Neural crest cell (in vitro differentiated cells): ENCODE measurements at places on chromosomes 5 and 9. TPM values are rescaled to one million over a fixed set of nuclear protein-coding genes. Genes with fewer than 3 reads are reported as not detected.

Gene HAVCR1
- total RNA-seq = not detected in 2 replicates

DNA sequence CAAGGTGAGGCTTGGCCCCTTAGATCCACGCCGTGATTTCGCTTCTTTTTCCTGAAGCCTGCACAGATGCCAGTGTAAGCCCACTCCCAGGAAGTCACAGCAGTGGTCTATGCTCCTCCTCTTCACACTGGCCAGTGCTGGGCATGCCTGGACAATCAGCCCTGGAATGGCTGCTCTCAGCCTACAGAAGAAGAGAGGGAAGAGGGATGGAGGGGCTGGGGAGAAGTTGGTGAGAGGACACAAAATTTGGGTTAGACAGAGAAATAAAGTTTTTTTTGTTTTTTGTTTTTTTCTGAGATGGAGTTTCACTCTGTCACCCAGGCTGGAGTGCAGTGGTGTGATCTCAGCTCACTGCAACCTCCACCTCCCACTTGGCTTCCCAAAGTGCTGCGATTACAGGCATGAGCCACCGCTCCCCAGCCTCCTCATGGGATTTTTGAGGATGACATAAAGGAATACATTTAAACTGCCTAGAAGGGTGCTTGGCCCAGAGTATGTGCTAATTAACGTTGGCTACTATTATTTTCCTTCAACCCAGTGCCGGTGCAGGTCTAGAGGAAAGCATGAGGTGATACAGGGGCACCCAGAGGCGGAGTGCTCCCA, 830 bp downstream of the S100Z start:
- no peaks in the 10 kb centered on the region for H3K27me3 ChIP-seq
- no peak for DNase-seq
- no peaks in the 10 kb centered on the region for H3K4me1 ChIP-seq
- H3K4me3 ChIP-seq = no peak overlapping the region
- H3K27ac ChIP-seq = no peak overlapping the region

Gene ZBED3
- total RNA-seq = 12.1 and 12.2 TPM in 2 replicates

Gene C9orf153
- 0.19 and 0.34 TPM in 2 replicates for total RNA-seq

Gene GABRA1
- not detected in 2 replicates for total RNA-seq
